ENCODE measurements at places on chromosomes 1 and 21.

DNA sequence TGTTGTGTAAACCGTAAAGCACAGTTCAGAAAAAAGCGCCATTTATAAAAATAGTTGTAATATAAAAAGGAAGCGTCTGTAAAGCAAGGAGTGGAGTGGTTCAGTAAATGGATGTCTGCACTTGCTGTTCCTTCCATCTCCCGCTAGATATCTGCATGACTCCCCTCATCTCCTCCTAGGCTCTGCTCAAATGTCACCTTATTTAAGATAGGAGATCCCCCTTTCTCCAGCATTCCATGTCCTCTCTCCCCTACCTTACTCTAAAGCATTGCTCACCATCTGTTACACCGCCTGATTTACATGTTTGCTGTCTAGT, 745 bp downstream of the MUL1 start:
- no peak for DNase-seq

DNA sequence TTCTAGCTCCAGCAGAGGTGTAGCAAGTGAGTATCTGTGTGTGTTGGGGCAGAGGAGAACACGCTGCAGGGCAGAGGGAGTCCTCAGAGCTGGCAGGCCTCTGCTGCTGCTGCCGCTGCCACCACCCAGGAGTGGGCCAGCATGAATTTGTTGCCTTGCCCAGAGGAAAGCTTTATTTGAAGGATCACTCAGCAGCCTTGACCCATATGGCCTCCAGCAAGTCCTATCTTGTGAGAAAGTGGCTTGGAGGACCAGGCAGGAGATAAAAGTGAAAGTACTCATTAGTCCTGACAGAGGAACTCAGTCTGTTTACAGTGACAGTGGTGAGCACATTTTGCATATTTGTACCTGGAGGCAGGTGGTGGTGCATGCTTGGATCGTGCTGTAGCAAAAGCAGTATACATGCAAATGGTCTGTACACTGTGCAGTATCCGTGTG, 3.1 kb downstream of the TRAF5 start:
- no peak for DNase-seq

GRCh38 chr1:157842939-157843338, 1.3 kb upstream of the CD5L start:
- no peak for DNase-seq

GRCh38 chr1:18703041-18703621, 72.5 kb downstream of the PAX7 start:
- DNase-seq, result no peak

GRCh38 chr21:45130324-45130774, 56.0 kb downstream of the ADARB1 start:
- DNase-seq, result no peak

DNA sequence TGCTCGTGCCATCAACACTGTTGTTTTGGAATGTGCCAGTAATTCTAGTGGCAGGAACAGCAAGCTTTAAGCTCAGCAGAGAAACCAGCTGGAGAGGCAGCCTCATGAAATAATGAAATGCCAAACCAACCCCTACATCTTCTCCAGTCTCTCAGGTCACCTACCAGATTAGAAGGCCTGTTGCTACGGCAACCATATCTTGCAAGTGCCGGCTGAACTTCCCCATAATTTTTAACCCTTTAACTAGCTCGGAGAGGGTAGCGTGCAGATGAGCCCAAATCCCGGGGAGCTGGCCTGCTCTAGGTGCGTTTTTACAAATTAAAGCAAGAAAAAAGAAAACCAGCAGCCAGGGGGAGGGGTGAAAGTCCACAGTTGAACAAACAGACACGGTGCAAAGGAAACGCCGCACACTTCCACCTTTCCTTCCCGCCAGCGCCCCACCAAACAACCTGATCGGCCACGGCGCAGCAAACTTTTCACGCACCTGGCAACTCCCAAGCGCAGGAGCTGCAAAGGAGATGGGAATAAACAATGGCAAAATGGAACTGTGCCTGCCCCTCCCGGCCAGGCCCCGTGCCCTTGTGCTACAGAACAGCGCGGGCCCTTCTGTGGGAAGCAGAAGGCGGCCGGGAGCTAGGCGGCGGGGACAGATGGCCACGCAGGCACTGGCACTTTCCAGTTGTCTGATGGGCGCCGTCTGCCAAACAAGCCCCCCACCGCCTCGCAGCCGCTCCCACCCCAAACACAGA, 50.1 kb downstream of the SSBP3 start:
- no peak for DNase-seq

GRCh38 chr1:23174426-23175110, 5.9 kb upstream of the LUZP1 start:
- DNase-seq, result no peak

DNA sequence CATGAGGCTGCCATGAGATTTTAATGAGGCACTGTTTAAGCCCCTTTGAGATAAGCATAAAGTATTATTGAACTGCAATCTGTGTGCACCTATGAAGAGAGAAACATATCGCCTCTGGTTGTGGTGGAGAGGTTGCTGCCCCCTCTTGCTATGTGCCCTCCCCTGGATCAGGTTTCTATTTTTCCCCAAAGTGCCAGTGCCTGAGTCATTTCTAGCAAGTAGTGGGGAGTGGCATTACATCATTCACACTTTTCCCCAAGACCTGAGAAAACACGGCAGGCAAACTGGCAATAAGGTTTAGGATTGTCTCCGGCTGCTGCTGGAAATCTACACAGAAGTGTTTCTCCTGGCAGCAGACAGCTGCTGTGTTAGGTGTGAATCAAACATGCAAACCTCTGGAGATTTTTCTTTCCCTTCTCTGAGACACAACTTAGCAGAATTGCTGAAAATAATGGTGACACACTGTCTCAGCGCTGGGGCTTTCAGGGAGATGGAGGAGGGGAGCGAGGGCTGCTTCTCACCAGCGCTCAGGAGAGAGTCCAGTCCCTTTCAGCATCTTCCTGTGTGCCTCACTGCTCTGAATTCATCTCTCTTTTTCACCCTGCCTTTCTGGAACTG, 13.7 kb upstream of the RGS16 start:
- DNase-seq, result no peak

DNA sequence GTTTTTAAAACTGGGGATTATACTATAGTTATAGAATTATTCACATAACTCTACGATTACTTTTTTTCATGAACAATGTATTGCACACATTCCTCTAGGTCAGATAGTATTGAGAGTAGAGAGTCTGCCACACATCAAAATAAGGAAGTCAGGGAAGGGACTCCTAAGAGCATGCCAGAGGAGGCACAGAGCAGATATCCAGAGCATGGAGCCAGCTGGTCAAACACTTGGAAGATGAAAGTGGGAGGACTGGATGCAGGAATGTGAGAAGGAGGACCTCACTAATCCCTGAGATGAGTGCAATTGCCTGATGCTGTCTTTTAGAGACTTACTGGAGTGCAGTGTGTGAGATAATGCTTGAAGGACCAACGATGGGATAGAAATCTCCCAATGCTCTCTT, 9.6 kb upstream of the RFX5 start:
- no peak for DNase-seq

DNA sequence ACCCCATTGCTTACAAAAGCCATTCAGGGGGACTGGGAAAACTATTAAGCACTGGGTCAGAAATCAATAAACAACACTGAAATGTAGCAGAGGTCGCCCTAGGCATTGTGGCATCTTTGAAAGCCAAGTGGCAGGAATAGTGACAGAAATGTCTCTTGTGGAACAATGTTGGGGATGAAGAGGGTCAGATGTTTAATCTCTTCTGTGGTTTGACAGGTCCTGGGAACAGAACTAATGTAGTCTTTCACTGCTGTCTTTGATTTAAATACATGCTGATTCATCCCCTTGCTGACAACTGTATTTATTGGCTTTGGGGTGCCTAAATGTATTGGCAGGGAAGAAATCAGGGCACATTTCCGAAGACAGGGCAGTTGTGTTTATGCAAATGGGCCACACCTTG, 194.8 kb downstream of the ATG4C start:
- no peak for DNase-seq

DNA sequence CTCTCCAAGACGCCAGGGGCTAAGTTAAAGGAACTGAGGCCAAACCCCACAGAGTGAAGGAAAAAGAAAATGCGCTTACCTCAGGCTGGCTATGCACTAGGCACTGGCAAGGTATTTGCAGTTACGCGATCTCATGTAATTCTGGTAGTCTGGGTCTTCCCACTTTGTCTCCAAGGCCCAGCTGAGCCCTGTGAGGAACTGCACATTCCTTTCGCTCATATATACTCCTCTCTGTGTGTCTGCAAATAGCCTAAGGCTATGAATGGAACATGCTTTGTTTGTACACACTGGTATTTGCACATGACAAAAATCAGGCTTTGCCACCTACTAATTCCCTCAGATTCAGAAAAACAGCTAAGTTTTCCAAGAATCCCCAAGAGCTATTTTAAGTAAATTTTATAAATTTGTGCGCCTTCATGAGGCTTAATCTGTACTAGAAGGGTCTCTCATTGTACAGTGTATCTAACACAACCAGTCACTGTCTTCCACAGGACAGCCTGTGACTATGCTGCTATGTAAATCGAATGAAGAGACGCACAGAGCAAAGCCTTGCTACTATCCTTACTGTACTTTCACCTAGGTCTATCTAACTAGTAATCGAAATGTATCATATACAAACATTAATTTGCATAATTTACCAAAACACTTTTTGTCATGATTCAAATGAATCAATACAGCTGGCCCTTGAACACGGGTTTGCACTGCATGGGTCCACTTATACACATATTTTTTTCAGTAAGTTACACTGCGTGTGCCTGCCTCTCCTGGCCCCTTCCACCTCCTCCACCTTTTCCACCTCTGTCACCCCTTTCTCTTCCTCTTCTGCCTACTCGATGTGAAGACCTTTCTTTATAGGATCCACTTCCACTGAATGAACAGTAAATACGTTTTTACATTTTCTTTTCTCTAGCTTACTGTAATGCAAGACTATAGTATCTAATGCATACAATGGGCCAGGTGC, 87.0 kb downstream of the SIPA1L2 start:
- DNase-seq, result no peak

- no peak for DNase-seq
Measured at GRCh38 chr1:8362701-8363101, 44.8 kb downstream of the SLC45A1 start.

GRCh38 chr1:15950763-15951295, 25.1 kb downstream of the ZBTB17 start:
- peak; percentile 50 for DNase-seq

DNA sequence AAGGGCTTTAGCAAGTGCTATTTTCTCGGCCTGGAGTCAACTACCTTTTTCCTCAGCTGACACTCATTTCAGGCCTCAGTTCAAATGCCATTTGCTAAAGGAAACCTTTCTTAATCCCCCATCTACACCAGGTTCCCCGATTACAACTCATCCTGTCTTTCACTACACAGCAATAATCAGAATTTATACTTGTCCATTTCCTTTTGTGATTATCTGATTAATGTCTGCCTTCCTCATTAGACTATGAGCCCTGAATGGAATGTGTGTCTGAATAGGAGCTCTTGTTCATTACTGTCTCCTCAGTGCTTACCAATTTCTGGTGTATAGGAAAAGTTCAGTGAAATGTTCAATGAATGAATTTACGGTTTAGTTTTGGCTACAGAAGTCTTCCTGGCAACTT, 36.9 kb downstream of the ATP1B1 start:
- no peak for DNase-seq

DNA sequence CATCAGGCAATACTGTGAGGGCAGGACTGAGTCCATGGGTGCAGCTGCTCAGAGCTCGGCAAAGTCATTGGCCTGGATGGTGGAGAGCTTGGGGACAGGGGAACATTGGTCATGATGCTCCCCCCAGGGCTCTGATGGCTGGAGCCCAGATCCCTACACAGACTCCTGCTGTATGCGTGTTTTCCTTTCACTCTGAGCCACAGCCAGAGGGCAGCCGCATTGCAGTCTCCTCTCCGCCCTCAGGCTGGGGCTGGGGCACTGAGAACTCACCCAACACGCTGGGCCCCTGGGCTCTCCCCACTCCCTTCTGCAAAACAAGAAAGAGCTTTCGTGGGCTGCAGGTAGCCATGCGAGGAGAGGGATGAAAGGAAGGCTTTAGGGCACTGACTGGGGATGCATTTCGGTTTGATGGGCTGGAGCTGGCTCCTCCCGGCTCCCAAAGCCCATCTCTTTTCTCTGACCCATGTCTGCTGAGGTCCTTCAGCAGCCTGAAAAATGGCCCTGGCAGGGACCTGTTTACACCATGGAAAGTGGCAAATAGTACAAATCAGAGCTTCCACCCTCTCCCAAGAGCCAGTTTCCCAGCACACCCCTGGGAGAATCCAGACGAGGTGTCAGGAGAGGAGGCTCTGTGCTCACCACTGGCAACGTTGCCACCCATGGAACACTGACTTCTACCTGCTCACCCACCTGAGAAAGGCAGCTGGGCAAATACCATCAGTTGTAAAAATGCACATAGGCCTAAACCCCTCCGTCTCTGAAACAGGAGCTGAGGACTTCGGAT, 43.8 kb downstream of the CAPN2 start:
- DNase-seq, result no peak

DNA sequence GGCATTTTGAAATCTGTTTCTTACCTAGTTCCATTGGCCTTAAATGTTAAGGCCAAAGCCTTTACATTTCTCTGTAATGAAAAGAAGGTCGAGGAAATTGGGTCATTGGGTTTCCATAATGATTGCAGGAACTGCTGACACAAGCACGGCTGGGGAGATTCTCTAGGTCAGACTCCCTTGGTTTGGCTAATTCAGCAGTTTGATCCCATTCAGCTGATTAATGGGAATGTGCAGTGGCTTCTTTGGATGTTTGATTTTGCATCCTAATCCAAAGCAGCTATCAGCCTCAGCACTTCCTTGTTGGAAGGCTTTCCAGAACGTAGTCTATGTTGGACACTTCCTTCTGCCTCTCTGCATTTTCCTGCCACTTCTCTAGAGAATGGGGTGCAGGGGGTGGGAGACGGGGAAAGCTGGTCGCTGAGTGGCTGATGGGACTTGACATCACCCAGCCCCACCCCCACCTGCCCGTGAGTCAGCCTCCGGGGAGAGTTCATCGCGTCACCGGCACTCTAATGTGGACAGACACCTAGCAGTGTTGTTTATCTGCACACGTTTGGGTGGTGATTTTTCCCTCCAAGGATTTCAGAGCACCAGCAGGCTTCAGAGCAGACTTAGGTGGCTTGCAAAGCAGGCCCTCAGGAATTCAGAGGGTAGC, 5.4 kb downstream of the PSEN2 start:
- DNase-seq, result no peak

GRCh38 chr21:14877581-14878228, 187.1 kb downstream of the NRIP1 start:
- DNase-seq, result no peak

DNA sequence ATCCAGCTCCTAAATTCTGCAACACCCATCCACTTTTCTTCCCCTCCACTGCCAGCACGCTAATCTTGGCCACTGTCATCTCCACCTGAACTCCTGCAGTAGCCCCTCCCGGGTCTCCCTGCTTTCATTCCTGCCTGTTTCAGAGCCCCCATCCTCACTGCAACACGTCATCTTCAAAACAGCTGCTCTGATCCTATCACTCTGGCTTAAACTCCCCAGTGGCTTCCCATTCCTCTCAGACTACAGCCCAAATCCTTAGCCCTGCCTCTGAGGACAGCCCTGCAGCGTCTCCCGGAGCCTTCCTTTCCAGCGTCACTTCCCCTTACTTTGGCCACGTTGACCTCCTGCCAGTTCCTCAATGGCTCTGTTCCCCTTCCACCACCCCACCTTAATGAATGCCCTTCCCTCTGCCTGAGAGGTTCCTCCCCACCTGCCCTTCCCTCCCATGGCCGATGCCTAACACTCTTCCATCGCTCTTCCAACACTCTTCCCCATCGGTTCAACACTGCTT, 22.9 kb upstream of the IFNAR2 start:
- no peak for DNase-seq
